ENCODE measurements at places on chromosomes 5 and 9. TPM values are rescaled to one million over a fixed set of nuclear protein-coding genes. Genes with fewer than 3 reads are reported as not detected.

DNA sequence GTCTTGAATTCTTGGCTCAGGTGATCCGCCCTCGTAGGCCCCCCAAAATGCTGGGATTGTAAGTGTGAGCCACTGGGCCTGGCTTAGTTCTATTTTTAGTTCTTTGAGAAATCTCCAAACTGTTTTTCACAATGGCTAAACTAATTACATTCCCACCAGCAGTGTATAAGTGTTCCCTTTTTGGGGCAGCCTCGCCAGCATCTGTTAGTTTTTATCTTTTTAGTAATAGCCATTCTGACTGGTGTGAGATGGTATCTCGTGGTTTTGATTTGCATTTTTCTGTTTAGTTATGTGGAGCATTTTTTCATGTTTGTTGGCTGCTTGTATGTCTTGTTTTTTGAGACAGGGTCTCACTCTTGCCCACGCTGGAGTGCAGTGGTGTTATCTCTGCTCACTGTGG is 28.2 kb downstream of the CNOT6 start:
- DNase-seq: no peak

The SPINK6 gene
- total RNA-seq: not detected

The ZNF618 gene
- 13.6 TPM for total RNA-seq

DNA sequence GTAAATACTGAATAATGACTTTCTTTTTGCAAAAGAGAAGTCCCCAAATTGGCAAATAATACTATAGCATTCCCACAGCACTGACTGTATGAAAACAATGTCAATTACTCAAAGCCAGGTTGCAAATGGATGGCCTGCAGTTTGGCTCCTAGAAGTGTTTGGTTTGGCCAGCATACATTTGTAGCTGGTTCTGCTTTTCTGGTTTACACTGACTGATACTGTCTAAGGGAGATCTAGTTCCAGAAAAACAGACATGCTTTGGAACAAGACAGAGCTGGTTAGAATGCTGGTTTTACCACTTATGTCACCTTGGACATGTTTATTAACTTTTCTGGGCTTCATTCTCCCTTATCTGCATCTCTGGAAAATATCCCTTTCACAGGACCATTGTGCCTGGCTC is 81.5 kb upstream of the TRPM3 start:
- no peak for DNase-seq
